ENCODE measurements at places on chromosomes 7 and 10.

DNA sequence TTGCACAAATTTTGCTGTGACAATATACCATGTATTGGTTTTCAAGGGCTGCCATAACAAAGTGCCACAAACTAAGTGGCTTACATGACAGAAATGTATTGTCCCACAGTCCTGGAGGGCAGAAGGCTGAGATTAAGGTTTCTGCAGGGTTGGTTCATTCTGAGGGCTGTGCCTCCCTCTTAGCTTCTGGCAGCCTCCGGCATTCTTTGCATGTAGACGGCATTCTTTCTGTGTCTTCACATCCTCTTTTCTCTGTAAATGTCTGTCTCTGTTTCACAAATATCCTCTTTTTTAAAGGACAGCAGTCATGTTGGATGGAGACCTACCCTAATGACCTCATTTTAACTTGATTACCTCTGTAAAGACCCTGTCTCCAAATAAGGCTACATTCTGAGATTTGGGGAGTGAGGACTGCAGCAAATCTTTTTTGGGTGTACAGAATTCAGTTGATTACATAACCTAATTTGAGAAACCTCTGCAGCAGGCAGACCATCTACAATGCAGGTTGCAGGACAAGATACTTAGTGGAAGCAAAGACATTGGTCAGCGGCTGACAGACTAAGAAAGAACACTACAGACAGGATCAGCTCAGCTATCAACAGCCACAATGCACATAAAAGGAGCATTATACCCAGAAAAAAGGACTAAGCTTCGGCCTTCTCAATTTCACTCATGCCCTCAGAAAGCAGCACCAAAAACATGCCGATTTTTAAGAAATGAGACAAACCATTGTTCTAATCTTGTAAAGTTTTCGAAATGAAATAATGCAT, 84.6 kb upstream of the FAM3C start:
- no peak for DNase-seq

- DNase-seq = no peak
Measured at GRCh38 chr10:32318476-32318896, 28.5 kb downstream of the EPC1 start.

GRCh38 chr7:158642149-158642548, 54.5 kb upstream of the PTPRN2 start:
- no peak for DNase-seq

GRCh38 chr7:149586646-149587645, 89.3 kb upstream of the ZNF746 start:
- no peak for DNase-seq

DNA sequence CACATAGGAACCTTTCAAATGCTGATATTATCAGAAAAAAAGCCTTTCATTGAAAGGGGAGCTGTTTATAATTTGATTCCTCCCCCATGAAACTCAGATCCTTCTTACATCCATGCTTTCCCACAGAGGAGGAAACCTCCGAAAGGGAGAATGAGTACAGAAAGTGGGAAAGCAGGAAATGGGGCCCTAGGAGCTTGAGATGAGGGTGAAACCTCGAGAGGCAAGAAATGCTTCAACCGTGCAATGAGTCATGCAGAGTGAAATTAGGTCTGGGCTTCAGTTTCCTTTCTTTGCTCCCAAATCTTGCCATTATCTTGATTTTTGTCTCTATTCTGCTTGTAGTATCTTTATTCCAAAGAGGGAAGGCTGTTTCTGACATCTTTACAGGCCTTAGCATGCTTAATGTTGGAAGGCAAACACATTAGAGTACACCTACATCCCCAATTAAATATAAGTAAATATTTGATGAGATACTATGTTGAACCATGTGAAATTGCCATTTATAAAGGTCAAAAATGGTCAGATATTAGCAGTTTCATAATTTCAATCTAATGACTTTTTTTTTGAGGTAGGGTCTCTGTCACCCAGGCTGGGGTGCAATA, 79.1 kb downstream of the NAMPT start:
- DNase-seq = no peak

DNA sequence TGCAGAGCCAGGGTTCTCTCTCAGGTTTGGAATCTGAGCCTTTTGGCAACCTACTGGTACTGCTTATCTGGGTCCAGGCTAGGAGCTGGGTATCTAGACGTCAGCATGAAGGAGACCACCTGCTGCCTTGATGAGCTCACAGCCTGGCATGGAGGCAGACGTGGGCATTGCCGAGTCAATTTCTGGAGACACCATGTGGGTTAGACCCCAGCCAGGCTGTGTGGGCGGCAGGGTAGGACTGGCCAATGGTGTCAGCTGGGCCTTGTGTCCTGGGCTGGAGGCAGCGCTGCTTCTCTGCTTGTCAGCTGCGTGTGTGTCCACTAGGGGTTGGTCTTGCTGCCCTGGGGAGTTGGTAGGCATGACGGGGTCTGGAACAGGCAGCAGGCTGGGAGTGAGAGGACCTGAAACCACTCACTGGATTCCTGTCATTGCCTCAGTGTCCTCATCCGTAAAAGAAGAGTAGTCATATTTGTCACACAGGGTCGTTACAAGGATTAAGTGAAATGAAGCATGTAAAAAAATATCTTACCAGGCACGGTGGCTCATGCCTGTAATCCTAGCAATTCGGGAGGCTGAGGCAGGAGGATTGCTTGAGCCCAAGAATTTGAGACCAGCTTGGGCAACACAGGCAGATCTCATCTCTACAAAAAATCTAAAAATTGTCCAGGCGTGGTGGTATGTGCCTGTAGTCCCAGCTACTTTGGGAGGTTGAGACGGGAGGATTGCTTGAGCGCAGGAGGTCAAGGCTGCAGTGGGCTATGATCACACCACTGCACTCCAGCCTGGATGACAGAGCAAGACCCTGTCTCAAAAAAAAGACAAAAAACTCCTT, 31.7 kb upstream of the ANKRD2 start:
- DNase-seq = no peak

- DNase-seq = peak; percentile 6
Measured at GRCh38 chr7:85806321-85806720, 619.5 kb upstream of the SEMA3D start.

- DNase-seq = no peak
Measured at GRCh38 chr7:45456747-45457524, 117.2 kb upstream of the ADCY1 start.

DNA sequence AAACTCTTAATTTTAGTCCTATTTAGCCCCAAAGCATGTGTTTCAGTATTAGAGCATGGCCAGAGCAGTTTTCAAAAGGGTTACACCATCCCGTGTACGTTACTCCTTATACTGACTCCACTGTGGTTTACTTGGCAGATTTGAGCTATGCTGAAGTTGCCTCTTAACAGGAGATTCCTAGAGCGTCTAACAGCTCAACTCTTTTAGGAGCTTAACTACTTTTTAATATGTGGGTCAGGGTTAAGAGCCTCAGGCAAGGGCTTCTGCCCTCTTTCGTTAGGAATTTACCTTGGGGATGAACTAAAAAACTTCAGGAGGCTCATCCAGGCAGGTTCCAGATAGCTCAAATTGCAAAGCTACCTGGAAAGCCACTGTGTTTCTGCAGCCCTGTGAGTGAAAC, 674.8 kb upstream of the C7orf33 start:
- DNase-seq = no peak

DNA sequence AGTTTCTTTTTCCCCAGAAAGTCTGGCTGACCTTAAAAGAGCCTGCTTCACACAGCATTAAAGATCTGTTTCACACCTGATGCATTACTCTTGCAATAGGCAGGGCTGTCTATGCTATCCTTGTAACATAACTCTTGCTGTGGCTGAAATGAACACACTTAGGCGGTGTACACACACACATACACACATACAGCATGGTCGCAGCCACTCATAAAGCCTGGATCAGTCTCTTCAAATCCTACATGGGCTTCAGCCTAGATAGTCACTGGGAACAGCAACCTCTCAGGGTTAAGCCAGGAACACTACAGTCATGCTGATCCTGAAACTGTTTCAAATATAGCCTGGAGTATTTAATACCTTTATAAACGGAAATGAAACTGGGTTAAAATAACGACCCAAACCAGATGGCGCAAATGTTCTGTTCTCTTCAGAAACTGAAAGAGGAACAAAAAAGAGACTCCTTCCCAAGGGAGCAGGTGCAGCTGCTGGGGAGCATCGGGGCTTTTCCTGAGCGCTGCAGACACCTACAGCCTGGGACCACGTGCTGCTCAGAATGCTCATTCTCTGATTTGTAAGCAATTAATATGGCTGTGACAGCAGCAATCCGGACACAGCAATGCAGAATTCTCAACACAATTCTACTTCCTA, 61.0 kb upstream of the SFMBT2 start:
- no peak for DNase-seq

DNA sequence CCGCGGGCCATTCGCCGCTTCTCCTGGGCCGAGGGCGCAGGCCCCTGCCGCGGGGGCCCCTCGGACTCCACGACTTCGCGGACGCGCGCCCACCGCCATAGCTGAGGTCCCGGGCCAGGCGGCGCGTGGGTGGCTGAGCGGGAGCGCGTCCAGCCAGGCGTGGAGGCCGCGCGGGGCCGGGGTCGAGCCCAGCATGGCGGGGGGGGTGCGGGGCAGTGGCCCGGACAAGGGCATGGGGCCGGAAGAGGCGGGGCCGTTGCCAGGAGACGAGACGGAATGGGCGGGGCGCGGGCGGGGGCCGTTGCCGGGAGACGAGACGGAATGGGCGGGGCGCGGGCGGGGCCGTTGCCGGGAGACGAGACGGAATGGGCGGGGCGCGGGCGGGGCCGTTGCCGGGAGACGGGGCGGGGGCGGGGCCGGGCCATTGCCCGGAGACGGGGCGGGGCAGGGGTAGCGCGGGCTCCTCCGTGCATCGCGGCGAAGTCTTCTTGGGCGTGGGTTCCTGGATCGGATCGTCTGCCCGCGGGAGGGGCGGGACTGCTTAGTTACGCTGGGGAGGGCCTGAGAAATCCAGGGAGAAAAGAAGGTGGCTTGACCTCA, 14.8 kb downstream of the ADAM8 start:
- DNase-seq = peak; percentile 90

GRCh38 chr7:106813705-106814305, 51.3 kb upstream of the PIK3CG start:
- no peak for DNase-seq

DNA sequence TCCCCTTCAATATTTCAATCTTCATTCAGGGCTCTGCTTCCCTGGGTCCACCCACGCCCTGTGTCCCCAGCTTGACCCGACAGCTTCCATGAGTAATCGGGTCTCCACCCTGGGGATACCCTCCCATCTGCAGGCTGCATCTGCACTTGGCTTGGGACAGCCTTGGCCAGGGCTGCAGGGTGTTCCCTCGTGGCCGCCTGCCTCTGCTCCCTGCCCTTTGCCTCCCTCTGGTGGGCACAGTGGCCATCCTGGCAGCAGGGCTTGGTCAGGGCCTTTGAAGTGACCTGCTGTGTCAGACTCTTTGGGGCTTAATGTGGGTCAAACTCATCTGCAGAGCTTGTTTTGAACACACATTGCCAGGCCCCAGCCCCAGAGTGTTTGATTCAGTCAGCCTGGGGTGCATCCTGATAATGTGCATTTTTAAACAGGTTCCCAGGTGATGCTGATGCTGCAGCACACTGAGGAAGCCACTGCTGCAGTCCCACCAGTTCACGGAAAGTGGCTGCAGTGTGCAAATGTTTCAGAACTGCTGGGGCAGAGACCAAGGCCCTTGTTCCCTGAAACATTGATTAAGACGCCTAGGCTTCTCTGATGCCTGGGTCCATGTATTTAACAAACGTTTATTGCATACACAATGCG, 80.7 kb upstream of the SEC61G start:
- DNase-seq = peak; percentile 74

DNA sequence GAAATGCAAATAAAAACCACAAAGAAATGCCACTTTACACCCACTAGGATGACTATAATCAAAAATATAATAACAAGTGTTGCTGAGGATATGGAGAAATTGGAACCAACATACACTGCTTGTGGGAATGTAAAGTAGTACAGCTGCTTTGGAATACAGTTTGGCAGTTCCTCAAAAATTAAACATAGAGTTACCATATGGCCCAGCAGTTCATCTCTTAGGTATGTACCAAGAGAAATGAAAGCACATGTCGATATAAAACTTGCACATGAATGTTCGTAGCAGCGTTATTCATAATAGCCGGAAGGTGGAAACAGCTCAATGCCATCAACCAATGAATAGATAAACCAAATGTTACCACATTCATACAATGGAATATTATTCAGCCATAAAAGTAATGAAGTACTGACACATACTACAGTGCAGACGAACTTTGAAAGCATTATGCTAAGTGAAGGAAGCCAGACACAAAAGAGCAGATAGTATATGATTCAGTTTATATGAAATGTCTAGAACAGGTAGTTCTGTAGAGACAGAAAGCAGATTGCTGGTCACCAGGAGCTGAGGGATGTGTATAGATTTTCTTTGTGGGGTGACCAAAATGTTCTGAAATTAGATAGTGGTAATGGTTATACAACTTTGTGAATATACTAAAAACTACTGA, 12.4 kb downstream of the BCAP29 start:
- no peak for DNase-seq

DNA sequence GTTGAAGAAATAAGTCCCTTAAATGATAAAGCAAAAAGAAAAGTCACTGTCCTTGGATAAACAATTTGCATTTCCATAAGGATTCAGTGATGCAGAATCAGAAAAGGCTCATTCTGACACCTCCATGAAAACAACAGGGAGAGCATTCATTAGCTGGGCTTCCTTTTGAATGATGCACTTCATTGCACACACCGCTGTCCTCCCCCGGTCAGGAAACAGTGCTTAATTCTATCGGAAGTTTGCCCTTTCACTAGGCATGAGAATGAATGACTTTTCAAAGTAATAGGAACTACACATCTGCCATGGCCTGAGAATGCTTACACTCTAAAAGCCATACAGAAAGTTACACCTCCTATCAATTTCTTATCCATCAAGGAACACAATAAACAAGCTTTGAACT, 4.2 kb downstream of the PCDH15 start:
- DNase-seq = no peak

- DNase-seq = no peak
Measured at GRCh38 chr10:3780021-3780770, 4.8 kb downstream of the KLF6 start.

DNA sequence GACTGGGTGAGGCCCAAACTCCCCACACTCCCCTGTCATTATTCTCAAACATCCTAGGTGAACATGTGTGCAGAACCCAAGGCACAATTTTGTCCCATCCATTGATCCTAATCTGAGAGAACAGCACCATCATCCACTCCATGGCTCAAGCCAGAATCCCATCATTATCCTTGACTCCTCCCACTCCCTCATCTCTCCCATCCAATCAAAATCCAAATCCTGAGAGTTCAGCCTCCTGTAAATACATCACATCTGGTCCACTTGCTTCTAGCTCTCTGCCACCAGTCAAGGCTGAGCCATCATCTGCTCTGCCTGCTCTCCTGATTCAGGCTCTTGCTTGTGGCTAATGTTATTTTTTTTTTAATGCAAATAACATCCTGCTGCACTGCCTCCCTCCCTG, 75.9 kb upstream of the SLF2 start:
- no peak for DNase-seq

GRCh38 chr7:16348251-16348650, 73.1 kb downstream of the CRPPA start:
- no peak for DNase-seq

- no peak for DNase-seq
Measured at GRCh38 chr10:53765311-53765710, 992.7 kb upstream of the MBL2 start.

- DNase-seq = no peak
Measured at GRCh38 chr10:102712843-102713538, 1.2 kb downstream of the ARL3 start.

GRCh38 chr7:20906801-20907453, 120.2 kb upstream of the SP8 start:
- no peak for DNase-seq

- no peak for DNase-seq
Measured at GRCh38 chr7:157253850-157254249, 83.0 kb upstream of the DNAJB6 start.

GRCh38 chr10:102629661-102630614, 14.3 kb upstream of the TRIM8 start:
- peak; percentile 92 for DNase-seq

GRCh38 chr10:108544500-108545120, 1378.7 kb downstream of the XPNPEP1 start:
- DNase-seq = peak; percentile 66
